ENCODE measurements at places on chromosomes 12 and 14.
A peak's percentile ranks its signal among the peaks of the same experiment; 100 is the strongest.

DNA sequence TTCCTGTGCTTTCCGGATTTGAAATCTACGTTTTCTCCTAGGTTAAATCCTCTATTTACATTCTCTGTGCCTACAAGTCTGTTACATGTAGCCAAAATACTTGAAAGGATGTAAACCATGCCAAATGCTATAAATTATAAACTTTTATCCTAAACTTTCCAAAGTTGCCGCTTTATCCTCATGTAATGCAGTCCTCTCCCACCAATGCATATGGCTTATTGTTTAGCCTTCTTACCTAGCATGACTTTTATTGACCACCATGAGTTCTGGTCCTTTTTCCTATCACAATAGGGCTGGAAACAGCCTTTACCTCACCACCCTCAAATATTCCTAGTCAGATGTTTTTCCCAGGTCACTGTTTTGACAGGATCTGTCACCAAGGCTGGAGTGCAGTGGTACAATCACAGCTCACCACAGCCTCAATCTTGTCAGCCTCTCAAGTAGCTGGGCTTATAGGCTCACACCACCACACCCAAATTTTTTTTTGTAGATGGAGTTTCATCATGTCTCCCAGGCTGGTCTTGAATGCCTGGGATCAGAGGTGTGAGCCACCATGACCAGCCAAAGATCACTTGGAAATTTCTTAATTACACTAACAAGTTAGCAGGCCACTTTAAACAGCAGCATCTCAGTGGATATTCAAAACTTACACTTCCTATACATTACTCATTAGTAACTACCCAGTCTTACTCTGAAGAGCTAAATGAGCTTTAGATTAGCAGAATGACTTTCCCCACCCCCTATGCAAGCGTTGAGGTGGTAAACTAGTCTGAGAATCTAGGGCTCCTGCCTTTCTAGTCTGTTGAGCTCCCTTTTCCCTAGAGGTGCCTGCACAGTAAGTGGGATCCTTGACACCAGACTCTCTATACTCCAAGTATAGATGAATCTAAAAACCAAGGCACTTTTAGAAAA, 4.1 kb downstream of the TUBA1B start:
- DNase-seq, result peak; percentile 34

- no peak for DNase-seq
Measured at GRCh38 chr12:54447917-54448316, 25.5 kb downstream of the GTSF1 start.

DNA sequence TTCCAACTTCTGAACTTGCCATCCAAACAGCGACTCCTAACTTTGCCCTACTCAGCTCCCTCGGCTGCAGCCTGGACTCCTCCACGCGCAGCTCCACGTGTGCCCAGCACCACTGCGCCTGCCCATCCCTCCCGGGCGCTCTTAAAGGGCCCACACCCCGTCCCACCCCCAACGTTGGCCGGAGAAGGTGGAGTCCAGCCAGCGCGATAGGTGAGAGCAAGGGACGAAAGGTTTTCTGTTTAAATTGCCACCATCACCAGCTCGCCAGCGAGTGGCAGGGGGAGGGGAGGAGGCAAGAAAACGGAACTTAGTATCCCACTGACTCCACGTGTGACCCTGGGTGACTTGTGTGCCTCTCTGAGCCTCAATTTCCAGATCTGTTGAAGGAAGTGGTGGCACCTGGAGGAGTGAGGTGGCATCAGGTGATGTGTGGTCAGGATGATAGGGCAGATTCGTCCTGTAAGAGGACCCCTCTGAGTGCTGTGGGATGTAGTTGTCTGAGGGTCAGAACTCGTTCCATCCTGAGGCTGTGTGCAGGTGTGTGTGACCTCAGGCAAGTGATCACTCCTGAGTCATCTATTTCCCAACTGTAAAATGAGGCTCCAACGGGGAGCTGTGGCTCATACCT, 59.7 kb downstream of the TRPV4 start:
- no peak for DNase-seq

DNA sequence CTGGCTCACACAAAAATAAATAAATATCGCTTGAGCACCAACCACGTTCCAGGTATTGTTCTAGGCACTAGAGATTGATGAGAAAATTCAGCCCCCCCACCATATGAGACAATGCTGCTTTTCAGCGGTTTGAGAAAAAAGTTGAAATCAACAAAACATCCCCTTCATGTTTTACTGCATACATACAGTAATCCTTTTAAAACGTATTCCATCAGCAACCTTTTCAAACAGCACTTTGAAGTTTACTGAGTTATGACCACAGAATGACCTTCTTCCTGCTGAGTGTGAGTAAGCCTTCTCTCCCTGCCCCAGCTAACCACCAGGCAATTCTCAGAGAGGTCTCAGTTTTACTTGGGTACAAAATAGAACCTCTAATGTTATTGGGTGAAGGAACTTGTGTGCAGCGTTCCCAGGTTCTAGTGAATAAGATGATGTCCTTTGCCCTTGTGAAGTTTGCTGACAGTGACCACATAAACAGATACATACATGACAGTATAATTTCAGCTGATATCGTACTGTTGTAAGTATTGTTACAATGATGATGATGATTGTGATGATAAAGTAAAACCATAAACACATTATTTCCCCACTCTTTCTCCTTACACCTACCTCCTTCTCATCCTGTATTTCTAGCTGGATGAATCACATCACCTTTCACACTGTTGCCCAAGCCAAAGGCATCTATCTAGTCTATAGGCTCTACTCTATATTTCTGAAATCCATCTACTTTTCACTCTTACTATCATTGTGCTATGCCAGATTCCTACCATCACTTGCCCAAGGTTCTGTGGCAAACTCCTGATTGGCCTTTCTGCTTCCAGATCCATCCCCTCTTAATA, 124.4 kb upstream of the KRR1 start:
- DNase-seq, result no peak

DNA sequence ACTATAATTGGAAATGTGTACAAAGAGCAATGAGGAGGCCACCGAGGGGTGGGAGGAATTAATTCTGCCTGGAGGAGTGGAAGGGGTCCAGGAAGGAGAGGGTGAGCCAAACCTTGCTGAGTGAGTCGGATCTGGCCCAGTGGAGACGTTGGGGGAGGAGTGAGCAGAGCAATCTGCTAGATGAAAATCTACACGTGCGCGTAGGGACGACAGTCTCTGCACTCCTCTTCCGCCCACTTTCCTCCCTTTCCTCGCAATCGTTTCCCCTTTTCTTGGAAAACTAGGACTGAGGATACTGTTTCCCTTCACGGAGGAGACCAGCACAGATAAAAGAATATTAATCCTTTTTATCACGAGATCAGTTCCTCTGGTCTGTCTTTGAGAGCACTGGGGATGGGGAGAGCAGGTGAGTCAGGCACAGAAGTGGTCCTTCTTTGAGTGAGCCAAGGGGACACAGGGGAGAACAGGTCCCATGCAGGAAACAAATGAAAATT, 2.9 kb upstream of the NAB2 start:
- DNase-seq, result peak; percentile 69

- DNase-seq, result no peak
Measured at GRCh38 chr14:29458547-29458946, 469.1 kb downstream of the PRKD1 start.

- no peak for DNase-seq
Measured at GRCh38 chr14:67221248-67221981, 19.8 kb upstream of the PALS1 start.

DNA sequence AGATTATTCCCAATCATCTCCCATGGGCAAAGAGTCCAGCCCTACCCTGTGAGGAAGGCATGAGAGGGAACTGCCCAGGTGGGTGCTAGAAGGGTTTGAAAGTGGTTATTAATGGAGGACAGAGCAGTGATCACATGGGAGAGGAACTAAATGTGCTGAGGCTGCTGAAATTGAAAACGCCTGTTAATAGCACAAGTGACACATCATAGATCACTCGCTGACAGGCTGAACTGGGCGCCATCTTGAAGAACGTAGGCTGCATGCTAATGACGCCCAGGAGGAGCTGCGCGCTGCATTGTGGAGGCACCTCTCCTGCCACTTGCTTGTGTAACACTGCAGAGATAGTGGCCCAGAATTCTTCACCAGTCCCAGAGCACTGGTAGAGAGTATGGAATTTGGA, 182.9 kb downstream of the KCNA5 start:
- no peak for DNase-seq

DNA sequence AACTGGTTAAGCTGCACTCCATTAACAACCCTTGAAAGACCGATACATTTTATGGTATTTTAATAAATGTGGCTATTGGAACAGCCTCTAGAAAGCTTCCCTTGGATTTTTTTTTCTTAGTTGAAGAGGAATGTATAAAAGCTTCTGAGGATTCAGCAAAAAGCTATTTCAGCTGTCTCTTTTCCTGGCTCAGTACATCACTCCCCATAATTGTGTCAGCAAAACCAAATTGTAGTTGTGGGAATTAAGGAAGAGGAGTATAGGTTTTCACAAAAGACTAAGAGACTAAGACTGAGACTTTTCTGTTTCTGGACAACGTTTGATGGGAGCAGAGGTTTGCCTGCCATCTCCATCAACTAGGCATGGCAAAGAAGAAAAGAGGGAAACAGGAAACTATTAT, 106.5 kb downstream of the C12orf50 start:
- no peak for DNase-seq

- DNase-seq, result peak; percentile 46
Measured at GRCh38 chr14:104639885-104640548, 35.4 kb upstream of the TMEM179 start.

DNA sequence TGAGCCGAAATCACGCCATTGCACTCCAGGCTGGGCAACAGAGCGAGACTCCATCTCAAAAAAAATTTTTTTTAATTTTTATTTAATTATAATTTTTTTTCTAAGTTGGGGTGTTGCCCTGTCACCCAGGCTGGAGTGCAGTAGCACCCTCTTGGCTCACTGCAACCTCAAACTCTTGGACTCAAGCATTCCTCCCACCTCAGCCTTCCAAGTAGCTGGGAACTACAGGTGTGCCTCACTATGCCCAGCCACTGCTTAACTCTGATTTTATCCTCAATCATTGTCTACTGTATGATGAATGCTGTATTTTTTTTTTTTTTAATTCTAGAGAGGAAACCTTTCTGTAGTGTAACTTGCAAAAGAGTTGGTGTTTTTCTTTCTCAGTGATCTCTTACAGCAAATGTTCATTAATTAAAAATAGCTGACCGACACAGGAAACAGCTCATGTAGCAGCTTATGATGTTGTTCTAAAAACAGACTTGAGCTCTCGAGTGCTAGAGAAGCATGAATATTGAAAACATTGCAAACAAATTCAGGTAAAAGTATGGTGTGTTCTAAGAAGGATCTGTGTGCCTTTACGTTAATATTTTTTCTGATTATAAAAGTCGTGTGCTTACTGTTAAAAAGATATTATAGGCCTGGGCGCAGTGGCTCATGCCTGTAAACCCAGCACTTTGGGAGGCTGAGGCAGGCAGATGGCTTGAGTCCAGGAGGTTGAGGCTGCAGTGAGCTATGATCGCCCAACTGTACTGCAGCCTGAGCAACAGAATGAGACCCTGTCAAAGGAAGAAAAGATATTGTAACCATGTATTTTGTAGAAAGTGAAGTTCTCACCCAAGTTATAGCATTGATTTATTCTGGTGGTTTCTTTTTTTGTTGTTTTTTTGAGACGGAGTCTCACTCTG, 68.9 kb downstream of the FGD4 start:
- no peak for DNase-seq

DNA sequence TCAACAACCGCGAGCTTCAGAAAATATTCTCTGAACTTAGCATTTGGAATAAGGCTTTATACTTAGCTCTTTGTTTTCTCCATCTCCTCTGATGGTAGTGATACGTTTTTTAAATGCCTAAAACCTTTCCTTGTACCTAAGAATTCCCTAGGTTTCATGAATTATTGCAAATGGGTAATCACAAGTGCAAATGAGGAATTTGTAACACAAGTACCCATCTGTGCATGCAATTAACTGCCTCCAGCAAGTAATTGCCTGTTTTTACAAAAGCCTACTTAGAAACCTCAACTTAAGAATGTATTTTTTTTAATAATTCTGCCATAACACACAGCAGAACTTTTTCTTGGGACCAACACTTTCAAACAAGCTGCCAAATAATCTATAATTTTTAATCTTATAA, 149.2 kb downstream of the PHLDA1 start:
- no peak for DNase-seq

DNA sequence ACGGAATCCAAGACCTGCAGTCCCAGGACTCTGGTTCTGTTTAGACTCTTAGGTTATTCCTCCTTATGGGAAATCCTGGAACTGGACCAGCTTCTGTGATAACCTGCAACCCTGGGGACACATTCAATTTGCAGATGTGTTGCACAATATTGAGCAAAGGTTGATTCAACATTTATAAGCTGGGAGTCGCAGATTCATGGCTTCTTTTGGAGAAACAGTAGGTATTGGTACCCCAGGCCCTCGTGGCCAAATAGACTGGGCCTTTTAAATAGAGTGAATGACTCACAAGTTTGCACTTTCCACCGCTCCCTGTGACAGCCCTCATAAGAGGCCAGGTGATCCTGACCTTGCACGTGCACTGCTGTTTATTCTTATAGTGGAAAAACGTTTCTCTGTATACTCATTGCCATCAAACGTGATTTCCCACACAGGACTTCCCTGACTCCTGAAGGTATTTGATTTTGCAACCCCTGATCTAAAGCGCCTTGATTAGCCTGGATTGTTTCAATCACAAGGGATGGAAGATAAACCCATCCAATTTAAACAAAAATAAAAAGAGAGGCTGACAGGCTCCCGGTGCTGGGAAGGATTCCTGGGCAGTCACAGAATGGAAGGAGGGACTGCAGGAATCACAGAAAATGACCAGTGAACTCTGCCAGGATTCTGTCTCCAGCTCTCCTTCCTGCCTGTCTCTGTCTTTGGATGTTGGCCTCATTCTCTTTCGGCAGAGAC, 98.0 kb downstream of the VCPKMT start:
- peak; percentile 87 for DNase-seq

DNA sequence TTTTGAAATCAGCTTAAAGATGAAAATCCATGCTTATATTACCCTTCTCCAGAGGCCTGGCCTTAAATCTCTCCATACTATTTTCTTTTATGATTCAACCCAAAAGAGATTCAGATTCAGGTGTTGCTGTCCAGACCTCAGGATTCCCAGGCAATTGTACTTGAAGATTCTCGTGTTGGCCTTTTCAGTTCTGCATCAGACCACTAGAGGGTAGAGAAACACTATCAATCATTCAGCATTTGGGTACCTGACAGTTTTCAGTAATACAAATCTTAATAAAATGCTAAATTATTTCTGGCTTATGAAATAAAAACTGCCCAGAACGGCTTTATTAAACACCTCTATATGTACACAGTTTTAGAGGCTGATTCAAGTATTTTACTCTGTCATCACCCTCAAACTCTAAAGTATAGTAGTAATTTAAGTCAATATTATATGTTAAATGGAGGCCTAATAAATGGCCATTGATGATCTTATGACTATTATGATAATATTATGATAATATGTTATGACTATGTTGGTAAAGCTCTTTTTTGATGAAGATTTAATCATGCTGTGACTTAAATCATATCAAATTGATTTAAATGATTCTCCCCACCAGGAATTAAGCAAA, 301.1 kb downstream of the DUSP6 start:
- peak; percentile 71 for DNase-seq

DNA sequence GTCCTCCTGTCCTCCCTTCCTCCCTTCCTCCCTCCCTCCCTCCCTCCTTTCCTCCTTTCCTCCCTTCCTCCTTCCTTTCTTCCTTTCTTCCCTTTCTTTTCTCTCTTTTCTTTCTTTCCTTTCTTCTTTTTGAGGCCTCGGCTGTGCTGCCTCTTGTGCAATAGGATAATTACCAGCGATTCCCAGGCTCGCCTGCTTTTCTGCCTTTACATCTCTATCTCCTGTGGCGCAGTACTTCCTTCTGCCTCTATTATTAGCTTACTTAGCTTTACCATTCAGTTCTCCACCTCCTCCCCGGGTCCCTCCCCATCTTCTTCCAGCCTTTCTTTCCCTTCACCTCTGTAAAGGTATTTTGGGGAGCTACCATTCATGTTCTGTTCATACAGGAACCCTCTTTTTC, 19.9 kb downstream of the ETV6 start:
- DNase-seq, result no peak
